ENCODE measurements at places on chromosomes 16 and 17.

DNA sequence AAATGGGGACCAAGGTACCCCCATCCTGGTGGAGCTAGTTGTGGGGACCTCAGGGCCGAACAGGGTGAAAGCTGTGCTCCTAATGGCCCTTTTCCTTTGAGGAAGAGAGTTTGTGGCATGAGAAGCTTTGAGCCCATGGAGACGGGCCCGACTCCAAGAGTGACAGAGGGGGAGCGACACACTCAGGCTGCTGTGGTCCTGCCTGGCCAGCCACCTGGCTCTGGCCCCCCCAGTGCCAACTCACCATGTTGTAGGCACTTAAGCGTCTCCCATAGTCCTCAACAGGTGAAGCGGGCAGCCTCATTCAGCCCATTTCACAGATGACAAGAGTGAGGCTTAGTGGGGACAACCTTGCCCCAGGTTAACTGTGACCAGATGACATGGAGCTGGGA is 1.6 kb downstream of the IL21R start:
- no peak for DNase-seq

DNA sequence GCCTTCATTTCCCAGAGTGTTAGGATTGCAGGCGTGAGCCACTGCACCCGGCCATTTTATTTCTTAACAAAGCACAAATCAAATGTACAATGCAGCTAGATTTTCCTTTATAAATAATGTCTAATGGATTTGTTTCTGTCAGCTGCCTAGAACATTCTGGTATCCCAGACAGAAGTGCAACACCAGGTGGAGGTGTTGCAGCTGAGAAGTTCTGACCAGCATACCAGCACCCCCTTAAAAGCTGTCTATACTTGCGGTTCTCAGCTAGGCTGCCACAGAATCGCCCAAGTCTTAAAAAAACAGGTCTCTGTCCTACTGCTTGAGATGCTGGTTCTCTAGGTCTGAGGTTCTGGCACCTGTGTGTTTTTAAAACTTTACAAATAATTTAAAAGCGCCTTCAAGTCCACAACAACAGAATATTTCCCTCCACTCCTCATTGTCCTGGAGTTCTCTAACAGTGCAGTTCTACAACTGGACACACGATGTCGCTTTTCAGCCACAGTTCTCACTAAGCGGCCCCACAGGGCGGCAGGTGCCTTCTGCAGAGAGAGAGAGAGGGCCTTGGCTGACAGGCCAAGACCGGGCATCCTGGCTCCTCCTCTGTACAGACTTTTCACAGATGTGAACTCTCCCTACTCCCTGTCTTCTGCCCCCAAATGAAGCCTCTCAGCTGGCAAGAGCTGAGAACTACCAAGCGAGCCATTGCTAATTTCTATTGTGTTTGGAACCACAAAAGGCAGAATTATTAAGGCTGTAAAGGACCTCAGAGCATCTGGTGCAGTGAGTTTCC is 32.6 kb upstream of the MEOX1 start:
- DNase-seq: peak; percentile 29

DNA sequence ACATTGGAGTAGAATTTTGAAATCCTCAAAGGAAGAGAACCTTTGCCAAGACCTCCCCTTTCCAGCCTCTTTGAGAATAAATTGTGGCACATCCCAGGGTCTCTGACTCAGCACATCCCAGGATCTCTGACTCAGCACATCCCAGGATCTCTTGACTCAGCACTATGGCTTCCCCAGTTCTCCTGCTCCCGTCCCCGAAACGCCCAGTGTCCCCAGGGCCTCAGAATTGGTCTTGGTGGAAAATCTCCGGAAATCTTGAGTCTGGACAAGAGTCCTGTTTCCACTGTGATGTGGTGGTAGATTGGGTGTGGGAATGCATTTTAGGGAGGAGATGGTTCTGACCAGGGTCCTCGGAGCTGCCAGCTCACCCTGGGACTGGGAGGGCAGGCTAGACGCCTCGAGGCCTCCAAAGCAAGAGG is 19.2 kb downstream of the PLXDC1 start:
- no peak for DNase-seq

- no peak for DNase-seq
Measured at GRCh38 chr16:14304891-14305460, 233.9 kb downstream of the MRTFB start.

DNA sequence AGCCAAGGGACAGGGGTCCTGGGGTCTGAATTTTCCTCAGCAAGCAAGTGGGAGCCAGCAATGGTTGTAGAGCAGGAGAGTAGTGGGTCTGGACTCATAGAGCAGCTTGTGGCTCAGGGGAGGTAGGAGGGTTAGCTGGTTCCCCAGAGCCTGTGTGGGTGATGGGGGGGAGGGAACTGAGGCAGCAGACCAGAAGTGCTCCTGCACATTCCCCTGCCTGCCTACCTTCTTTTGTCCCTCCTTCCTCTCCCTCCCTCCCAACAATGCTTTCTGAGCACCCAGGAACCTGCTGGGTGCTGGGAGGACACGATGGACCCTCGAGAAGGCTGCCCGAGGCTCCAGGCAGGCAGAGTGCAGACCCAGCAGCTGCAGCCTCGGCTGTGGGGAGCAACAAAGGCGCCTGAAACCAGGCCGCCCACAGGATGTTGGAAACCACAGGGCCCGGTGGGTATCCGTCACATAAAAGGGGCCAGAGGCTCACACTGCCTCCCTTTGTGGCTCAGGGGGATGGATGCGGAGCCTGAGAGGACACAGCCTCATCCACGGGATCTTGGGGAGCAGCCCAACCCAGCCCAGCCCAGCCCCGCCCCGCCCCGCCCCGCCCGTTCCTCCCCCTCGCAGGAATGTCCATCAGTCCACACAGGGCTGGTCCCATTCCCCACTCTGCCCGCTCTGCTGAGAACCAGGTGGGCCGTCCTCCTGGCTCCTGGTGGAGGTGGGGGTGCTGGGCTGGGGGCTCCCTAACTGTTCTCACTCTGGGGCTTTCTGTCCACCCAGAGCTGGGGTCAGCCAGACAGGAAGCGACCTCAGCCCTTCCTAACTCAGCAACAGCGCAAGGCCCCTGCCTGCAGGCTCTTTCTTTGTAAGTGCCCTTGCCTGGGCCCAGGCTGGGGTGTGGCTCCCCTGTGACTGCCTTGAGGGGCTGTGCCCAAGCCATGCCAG is 1.7 kb upstream of the NLRC3 start:
- DNase-seq: peak; percentile 25

GRCh38 chr17:59512844-59513385 is 52.5 kb upstream of the DHX40 start:
- DNase-seq: no peak

DNA sequence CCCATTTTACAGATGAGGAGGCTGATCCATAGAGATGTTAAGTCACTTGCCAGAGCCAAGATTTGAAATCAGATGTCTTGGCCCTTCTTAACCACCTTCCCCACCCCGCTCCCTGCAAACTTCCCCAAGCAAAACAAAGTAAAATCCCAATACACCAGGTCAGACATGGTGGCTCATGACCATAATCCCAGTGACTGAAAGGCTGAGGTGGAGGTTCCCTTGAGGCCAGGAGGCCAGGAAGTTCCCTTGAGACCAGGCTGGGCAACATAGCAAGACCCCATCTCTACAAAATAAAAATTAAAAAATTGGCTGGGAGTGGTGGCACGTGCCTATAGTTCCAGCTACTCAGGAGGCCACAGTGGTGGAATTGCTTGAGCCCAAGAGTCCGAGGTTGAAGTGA is 28.9 kb upstream of the CSNK2A2 start:
- DNase-seq: no peak

GRCh38 chr16:63130942-63131341 is 1094.7 kb upstream of the CDH8 start:
- DNase-seq: no peak

GRCh38 chr17:18143044-18143936 is 34.7 kb downstream of the MYO15A start:
- no peak for DNase-seq

- no peak for DNase-seq
Measured at GRCh38 chr17:58254803-58255202, 16.4 kb downstream of the LPO start.

DNA sequence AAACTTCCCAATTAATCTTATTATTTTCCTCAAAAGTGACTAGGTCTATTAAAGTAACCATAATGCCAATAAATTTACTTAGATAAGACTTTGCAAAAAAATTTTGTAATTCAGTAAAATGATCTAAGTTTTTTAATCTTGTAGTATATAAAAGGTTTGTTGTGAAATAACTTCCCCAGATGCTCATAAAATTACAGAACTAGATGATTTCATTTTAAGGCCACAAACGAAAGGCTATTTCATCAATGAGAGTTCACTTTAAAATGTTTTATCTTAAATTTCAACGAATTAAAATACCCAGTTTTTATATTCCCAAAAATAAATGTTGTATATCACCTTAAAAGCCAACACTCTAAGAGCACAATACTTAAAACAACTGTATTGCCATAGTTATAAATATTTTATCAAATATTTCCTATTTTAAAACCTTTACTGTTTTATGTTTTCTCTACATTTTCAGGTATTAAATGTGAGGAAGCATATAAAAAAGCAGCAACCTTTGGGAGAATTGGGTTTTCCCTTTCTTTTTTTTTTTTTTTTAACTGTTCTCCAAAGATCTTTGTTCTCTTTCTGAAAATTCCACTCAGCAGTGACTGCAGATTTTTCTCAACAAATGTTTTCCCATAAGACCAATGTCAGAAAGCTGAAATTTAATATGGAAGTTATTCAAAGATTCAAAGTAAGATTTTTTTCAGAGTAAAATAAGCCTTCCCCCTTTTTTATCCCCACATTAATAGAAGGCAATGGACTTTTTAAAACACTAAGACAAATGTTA is 169.9 kb downstream of the CYB561 start:
- DNase-seq: no peak

DNA sequence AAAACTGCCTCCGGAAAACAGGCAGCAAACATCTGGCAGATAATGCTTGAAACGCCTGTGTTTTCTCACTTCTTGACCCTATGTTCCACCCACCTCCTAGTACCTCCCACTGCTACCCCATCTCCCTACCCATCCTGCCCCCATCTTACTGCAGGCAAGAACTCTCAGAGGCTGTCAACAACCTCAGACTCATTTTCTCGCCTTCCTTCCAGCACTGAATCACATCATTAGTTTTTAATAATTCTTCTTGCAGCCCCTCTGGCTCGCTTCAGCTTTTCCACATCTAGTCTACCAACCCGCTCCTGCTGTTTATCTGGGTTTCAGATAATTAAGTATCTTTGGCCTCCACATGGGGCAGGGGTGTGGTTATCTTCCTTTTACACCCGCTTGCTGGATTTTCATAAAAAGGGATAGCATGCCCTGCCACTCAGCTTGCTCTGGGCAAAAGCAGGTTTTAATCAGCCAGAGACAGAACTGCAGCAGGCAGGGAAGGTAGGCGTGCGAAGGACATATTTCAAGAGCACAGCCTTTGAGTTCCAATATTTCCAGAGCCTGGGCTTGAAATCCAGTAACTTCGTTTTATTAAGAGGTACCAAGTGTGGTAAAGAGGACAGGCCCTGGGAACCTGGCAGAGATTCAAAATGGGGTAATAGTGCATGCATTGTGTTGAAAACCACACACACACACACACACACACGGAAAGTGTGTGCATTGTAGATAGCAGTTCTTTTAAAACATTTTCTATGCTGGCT is 87.5 kb downstream of the BMERB1 start:
- DNase-seq: no peak

DNA sequence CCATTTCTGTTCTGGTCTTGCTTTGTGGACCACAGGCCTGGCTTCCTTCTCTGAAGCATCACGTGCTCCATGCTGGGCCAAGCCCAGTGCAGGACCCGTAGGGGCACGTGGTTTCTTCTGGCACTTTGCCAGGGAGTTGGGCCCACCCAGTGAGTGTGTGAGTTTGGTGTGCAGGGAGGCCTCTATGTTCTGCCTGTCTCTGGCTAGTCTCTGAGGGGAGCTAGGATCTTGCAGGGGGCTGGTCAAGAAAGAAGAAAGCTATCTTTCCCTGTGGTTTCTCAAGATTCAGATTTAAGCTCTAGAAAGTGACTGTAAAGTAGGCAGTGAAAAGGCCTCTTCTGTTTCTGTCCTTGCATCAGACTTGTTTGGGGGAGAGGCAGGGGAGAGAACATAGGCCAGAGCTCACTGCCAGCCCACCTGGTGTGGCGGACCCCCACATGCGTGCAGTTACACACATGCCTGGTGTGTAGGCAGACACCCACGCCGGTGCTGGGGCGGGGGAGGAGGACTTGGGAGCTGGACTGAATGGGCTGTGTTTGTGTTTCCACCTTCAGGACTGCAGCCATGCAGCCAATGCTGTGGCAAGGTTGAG is 11.8 kb downstream of the LASP1 start:
- DNase-seq: no peak

All from stimulated activated CD8-positive, alpha-beta memory T cell treated with anti-CD3 and anti-CD28 coated beads, Interleukin-4, amount 100 ng/mL, for 1 hour (primary cell).